Pancreas (tissue), 10 donors: ENCODE measurements at places on chromosomes 7 and 10.

- DNase-seq = no peak
- H3K4me3 ChIP-seq = no peak overlapping the region
- H3K27me3 ChIP-seq = no peaks in the 10 kb centered on the region
- H3K27ac ChIP-seq = no peak overlapping the region
- no peaks in the 10 kb centered on the region for H3K4me1 ChIP-seq
Measured at GRCh38 chr10:70593513-70593890, 9.0 kb downstream of the PRF1 start.

GRCh38 chr7:15352421-15353206 lies 209.2 kb downstream of the AGMO start:
- no peaks in the 10 kb centered on the region for H3K4me1 ChIP-seq
- H3K27ac ChIP-seq = no peak overlapping the region
- DNase-seq = no peak
- H3K4me3 ChIP-seq = no peak overlapping the region

DNA sequence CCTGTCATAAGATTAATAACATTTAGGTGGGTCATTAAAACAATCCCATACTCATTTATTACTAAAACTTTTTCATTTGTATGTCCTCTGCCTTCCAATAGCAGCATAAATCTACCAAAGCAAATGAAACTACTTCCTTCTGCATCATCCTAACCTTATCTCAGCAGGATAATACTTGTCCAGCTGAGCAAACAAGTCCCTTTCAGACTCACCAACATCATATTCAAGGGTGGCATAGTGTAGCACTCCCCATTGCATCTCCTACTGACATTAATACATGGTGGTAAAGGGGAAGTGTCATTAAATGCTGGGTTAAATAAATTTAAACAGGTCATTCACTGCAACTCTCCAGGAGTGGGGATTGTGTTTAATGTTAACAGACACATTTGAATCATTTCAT lies 3.4 kb upstream of the MINDY3 start:
- no peak overlapping the region for H3K4me3 ChIP-seq
- H3K27ac ChIP-seq = no peak overlapping the region
- no peaks in the 10 kb centered on the region for H3K36me3 ChIP-seq
- DNase-seq = no peak
- H3K4me1 ChIP-seq = peaks cover 5% of the 10 kb centered on the region

GRCh38 chr10:130254662-130255061 lies 118.5 kb downstream of the GLRX3 start:
- H3K27me3 ChIP-seq = no peaks in the 10 kb centered on the region
- no peak overlapping the region for H3K27ac ChIP-seq
- no peak overlapping the region for H3K4me3 ChIP-seq

- no peaks in the 10 kb centered on the region for H3K36me3 ChIP-seq
- H3K27ac ChIP-seq = no peak overlapping the region
Measured at GRCh38 chr7:85851571-85852193, 664.8 kb upstream of the SEMA3D start.

DNA sequence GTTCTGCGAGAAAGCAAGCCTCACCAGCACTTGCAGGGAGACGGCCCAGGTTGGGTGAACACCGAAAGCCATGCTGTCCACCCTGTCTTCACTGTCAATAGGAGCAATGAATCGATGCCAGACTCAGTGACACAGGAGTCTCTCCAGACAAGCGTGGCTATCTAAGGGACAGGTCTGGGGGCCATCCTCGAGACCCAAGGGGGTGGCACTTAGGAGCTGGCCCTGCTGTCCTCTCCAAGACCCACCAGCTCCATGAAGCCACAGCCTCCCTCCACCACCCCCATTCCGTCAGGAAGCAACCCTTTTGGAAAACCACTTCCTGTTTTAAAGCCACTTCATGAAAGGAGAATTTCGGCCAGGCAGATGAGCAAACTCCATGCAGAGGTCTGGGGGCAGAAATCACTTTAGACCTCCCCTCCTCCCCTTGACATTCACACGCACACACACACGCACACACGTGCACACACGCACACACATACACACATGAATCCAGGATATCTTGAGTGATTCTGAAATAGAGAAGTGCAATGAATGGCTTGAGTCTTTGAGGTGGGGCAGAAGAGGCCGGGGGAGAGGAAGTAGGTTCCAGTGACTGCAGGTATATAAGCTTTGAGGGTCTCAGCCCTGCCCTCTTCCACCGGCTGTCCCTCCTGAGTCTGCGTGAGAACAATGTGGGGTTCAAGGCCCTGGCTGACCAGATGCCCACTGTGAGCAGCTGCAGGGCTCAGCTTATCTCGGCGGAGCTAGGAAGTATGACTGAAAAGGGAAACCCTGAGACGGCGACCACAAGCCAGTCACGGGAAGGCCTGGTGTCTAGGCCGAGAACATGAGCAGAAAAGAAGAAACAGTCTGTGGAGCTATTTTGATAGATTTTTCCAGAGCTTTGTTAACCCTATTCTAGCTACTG lies 25.0 kb downstream of the RGS10 start:
- no peak overlapping the region for H3K4me3 ChIP-seq
- no peak overlapping the region for H3K27ac ChIP-seq
- no peaks in the 10 kb centered on the region for H3K4me1 ChIP-seq
- H3K27me3 ChIP-seq = no peaks in the 10 kb centered on the region
- H3K36me3 ChIP-seq = no peaks in the 10 kb centered on the region

DNA sequence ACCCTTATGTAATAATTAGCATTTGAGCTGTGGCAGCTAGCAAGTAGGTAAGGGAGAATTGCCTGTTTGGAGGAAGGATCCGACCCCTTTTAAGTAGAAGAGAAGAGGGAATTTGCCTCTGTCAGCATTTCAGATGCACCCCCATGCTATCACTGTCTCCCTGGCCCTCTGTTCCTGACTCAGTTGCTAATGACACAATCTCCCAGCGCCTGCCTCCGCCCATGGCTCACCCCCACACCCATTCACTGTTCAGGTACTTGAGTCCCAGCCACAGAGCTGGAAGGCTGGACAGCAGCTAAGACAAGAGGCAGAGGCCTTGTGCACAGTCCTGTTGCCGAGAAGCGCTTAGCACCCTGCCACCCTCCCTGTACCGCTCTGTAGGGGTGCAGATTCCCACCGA lies 512.3 kb upstream of the GALNT17 start:
- no peaks in the 10 kb centered on the region for H3K27me3 ChIP-seq
- H3K27ac ChIP-seq = no peak overlapping the region
- no peak overlapping the region for H3K4me3 ChIP-seq
- H3K36me3 ChIP-seq = no peaks in the 10 kb centered on the region
- H3K4me1 ChIP-seq = no peaks in the 10 kb centered on the region

DNA sequence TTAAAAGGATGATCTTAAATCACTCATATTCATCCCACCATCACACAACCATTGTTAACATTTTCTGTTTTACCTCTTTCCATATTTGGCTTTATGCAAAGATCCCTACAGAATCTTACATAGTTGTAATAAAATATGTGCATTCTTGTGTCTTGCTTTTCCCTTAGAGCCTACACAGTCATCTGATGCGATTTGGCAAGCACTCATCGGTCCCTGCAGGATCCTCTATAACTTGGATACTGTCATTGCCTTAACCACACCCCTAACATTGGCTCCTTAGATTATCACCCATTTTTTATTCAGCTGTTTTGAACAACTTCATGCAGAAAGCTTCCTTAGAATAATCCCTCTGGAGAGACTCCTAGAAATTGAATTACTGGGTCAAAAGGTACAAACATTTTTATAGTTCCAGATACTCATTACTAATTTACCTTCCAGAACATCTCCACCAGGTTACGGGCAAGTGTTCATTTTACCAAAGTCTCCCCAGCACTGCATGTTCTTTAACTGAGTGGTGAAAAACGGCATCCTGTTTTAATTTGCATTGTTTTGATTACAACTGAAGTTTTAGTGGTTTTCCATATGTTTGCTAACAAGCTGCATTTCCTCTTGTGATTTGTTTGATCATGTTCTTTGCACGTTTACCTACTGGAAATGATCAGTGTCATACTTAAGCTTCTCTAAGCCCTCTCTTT lies 268.3 kb downstream of the GRID1 start:
- H3K27me3 ChIP-seq = no peaks in the 10 kb centered on the region
- H3K4me1 ChIP-seq = no peaks in the 10 kb centered on the region
- H3K36me3 ChIP-seq = no peaks in the 10 kb centered on the region
- no peak for DNase-seq

- no peak overlapping the region for H3K4me3 ChIP-seq
- no peaks in the 10 kb centered on the region for H3K4me1 ChIP-seq
- H3K27ac ChIP-seq = no peak overlapping the region
Measured at GRCh38 chr10:6624392-6624791, 44.3 kb upstream of the PRKCQ start.

- H3K4me3 ChIP-seq = no peak overlapping the region
- DNase-seq = no peak
- H3K4me1 ChIP-seq = no peaks in the 10 kb centered on the region
- H3K36me3 ChIP-seq = no peaks in the 10 kb centered on the region
Measured at GRCh38 chr7:2723138-2723850, 35.3 kb downstream of the AMZ1 start.
